Breast epithelium (tissue), 4 donors: ENCODE measurements at places on chromosomes 16 and 17.

DNA sequence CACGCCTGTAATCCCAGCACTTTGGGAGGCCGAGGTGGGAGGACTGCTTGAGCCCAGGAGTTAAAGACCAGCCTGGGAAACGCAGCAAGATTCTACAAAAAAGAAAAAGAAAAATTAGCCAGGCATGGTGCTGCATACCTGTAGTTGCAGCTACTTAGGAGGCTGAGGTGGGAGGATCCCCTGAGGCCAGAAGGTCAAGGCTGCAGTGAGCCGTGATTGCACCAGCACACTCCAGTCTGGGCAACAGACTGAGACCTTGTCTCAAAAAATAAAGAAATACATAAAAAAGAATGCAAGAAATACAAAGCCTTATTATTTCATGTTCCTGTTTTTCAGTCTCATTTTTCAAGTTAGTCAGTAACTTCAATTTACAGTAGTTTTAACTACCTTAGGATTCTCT, 5.9 kb upstream of the CNOT1 start:
- no peak for DNase-seq

DNA sequence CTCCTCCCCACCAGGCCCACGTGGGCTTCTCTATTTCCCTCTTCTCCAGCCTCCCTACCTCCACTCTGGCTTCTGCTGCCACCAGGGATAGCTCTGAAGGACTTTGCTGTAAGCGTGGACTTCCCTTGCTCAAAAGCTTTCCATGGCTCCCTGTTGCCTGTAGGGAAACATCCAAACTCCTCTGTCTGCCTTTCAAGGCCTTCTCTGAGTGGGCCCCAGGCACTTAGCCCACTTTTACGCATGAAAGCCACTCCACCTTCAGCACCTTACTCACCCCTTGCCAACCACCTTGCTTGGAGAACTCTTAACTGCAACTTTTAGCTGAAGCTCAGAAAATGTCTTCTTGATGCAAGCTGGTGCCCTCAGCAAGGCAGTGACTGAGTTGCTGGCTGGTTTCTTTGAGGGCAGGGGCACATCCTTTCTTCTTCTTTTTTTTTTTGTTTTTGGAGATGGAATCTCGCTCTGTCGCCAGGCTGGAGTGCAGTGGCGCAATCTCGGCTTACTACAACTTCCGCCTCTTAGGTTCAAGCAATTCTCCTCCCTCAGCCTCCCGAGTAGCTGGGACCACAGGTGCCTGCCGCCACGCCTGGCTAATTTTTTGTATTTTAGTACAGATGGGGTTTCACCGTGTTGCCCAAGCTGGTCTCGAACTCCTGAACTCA, 52.0 kb upstream of the DLX4 start:
- DNase-seq: no peak

- DNase-seq: no peak
Observed at GRCh38 chr17:1868090-1868489, 38.3 kb downstream of the RPA1 start.

GRCh38 chr17:72903522-72903921, 189.0 kb downstream of the SLC39A11 start:
- no peak for DNase-seq

GRCh38 chr17:33204156-33204555, 88.9 kb downstream of the ASIC2 start:
- no peak for DNase-seq

GRCh38 chr17:6453279-6454024, 9.2 kb downstream of the PIMREG start:
- no peak for DNase-seq

- no peak for DNase-seq
Observed at GRCh38 chr17:74810699-74811485, 34.7 kb upstream of the NAT9 start.

DNA sequence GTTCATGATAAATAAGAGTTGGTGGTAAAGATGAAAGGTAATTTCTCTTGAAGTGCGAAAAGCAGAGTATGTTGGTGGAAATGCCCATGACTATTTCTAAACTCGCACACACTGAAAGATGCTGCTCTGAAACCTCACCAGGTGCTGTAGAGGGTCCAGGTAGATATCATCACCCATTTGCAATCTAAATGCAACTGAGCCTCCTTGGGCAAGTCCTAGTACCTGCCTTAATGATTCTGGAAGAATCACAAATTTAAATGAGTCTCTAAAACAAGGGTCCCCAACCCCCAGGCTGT, 5.9 kb upstream of the MMD start:
- DNase-seq: no peak
